ENCODE measurements at places on chromosomes 7 and 10. TPM values are rescaled to one million over a fixed set of nuclear protein-coding genes. Genes with fewer than 3 reads are reported as not detected.

LANCL2 gene
- 8.3 TPM for total RNA-seq

GPR15LG gene
- not detected for total RNA-seq

ATOH7 gene
- not detected for total RNA-seq

DGKI gene
- 1.4 TPM for total RNA-seq

AGR3 gene
- total RNA-seq: not detected

UMAD1 gene
- 7.5 TPM for total RNA-seq

ZYX gene
- 187 TPM for total RNA-seq

HOXA1 gene
- 3.3 TPM for total RNA-seq

RBM28 gene
- 9.4 TPM for total RNA-seq

SGCE gene
- total RNA-seq: 87.5 TPM

SORCS1 gene
- 0.09 TPM for total RNA-seq

NUTM2B gene
- 0.70 TPM for total RNA-seq

ADAM8 gene
- total RNA-seq: 0.09 TPM

TDRD1 gene
- 0.23 TPM for total RNA-seq

CRHR2 gene
- not detected for total RNA-seq

PAX2 gene
- total RNA-seq: not detected

OPN4 gene
- total RNA-seq: not detected

NMT2 gene
- total RNA-seq: 33.9 TPM

VSTM2A gene
- not detected for total RNA-seq

SPDYE16 gene
- not detected for total RNA-seq

GJD4 gene
- total RNA-seq: not detected

PDE1C gene
- total RNA-seq: 6.4 TPM

TMEM72 gene
- not detected for total RNA-seq

COL13A1 gene
- total RNA-seq: 4.9 TPM

CFAP70 gene
- total RNA-seq: 0.23 TPM

POMZP3 gene
- 4.3 TPM for total RNA-seq

ZNF425 gene
- 2.3 TPM for total RNA-seq

MDH2 gene
- total RNA-seq: 96.0 TPM

ACHE gene
- 0.35 TPM for total RNA-seq

VKORC1L1 gene
- 12.5 TPM for total RNA-seq

SUGCT gene
- 11.1 TPM for total RNA-seq
